ENCODE measurements at places on chromosomes 4 and X.
A peak's percentile ranks its signal among the peaks of the same experiment; 100 is the strongest.

DNA sequence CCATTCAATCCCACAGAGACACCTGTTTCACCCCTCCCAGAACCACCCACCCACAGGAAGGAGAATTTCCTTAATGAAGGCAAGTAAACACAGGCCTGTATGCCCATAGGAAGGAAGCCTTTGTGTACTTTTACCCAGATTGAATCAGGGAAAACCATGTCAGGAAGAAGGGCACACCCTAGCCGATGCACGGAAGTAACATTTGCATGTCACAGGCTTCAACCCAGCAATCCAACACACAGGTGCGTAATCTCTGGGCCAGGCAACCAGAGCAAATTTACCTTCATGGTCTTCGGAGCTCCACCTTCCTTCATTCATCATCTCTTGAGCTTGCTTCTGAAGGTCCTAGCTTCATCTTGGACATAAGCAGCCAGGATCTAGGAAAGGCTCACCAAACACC is 206.3 kb downstream of the SHROOM3 start:
- no peak for DNase-seq

DNA sequence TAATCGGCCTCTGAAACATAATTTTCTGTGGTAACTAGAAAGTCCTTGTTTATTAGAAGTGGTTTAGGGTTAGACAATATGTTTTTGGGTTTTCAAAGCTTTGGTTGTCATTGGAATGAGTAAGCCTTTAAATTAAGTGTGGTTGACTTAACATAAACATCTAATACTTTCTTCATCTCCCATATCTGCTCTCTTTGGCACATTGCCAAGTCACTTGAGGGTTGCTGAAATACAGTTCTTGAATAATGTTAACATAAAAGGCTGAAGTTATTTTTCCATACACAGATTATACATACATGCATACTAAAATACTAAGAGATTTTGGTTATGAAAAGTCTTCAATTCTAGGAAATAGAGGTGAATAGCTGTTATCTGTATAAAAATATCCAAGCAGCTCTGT is 241.7 kb upstream of the BMP3 start:
- DNase-seq: peak; percentile 1

DNA sequence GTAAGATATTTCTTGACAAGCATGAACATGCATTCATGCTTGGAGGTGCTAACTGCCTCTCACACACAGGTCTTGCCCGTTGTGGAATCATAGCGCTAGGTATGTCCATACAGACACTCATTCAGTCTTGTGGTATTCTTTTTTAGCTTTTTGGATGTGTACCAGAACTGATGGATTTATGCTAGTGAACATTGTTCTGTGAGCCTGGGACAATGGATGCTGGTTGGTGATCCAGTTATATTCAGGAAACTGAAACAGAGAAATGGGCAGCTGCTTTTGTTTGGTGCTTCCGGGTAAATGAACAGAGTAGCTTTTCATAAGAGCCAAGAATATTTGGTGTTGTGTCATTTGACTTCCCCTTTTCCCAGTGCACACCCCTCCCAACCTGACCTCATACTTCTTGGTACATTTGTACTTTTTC is 78.9 kb upstream of the SLC4A4 start:
- DNase-seq: no peak

DNA sequence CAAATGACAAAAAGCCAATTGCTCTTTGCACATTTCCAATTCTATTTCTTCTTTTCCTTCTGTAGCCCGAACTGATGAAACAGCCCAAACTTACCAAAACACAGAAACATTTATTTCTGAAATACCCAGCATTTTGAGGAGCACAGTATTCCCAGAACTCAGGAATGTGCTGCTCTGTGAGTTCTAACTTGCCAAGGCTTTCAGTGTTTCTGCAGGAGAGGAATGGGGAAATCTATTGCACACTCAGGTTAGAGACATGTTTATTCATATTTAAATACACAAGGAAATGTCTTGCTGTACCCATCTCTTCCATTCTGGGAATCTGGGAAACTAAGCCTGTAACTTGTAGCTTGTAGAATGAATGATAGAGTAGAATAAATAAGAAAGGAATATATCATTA is 10.7 kb downstream of the TMPRSS11D start:
- no peak for DNase-seq

DNA sequence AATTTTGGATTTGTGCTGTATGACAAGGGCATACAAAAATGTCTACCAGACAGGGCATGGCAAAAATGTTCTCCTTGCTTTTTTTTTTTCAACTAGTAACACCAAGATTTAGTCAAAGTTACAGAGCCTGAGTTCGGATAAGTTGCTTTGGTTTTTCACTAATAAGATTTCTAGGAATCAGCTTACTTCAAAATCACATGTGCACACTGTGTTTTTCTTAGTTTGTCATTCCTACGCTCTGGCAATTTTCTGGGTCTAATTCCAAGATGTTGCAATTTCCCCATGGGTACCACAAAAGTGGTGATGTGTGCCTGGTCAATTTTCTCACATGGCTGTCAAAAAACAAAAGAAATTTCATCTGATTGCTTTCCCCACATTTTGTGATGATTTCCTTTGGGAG is 6.3 kb downstream of the C1QTNF7 start:
- no peak for DNase-seq

- DNase-seq: no peak
Measured at GRCh38 chr4:180455226-180455625, 1788.0 kb upstream of the TENM3 start.

DNA sequence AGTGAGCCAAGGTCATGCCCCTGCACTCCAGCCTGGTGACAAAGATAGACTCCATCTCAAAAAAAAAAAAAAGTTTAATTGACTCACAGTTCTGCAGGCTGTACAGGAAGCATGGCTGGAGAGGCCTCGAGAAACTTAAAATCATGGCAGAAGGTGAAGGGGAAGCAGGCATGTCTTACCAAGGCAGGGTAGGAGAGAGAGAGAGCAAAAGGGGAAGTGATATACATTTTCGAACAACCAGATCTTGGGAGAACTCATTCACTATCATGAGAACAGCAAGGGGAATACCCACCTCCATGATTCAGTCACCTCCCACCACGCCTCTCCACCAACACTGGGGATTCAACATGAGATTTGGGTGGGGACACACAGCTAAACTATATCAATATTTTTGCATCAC is 315.2 kb upstream of the HTR2C start:
- DNase-seq: no peak

DNA sequence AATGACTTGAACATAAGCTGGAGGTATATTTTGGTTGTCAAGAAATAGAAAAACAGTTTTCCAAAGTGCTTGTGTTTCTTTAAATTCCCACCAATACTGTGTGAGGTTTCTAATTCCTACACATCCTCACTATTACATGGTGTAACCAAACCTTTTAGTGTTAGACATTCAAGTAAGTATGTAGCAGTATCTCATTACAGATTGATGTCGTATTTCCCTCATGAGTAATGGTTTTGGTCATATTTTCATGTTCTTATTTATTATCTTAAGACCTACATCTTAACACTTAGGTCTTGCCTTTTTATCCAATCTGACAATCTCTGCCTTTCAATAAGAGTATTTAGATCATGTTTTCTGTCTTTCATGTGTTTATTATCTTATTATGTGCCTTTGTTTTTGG is 253.7 kb upstream of the ANXA10 start:
- DNase-seq: no peak

GRCh38 chr4:27973056-27973455 is 1112.4 kb downstream of the STIM2 start:
- no peak for DNase-seq

- no peak for DNase-seq
Measured at GRCh38 chr4:164550989-164551712, 202.8 kb upstream of the SMIM31 start.

DNA sequence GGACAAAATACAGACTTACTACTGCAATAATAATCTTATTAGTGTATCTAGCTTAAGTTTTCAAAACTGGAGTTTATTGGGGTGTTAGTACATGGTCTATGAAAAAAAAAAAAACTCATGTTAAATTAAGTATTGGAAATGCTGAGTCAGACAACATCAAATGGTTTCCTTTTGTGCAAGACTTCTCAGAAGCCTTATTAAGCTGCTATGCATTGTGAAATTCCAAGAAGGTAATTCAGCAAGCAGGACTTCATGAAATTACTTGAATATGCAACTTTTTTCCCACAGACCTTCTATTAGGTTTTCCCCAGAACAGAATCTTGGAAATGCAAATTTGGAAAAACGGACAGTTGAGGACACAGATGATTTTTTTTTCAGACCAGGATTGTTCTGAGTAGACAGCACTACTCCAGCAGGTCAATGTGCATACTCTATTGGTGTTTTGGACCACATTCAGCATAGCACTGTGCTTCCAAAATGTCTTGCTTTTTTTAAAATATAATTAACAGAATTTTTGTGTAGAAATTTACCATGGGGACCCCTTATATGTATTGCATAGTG is 568.8 kb upstream of the TENM3 start:
- no peak for DNase-seq

GRCh38 chr4:145446184-145446583 is 35.5 kb upstream of the SMAD1 start:
- no peak for DNase-seq

DNA sequence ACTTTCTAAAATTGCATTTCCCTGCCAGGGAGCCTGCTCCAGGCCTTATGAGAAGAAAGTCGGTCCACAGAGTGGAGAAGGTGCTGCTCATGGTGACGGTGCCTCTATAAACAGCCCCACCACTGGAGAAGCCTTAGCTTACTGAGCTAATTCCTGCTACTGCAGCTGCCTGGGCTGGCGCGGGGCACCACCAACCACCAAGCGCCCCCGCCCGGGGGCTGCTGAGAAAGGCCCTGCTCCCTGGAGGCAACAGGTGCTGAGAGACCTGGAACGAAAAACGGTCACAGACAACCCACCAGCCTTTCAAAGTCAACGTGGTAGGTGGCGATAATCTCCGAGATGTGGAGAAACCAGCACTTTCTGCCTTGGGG is 2.9 kb downstream of the HCFC1 start:
- peak; percentile 68 for DNase-seq

GRCh38 chrX:34275699-34276098 is 143.6 kb upstream of the FAM47A start:
- no peak for DNase-seq

DNA sequence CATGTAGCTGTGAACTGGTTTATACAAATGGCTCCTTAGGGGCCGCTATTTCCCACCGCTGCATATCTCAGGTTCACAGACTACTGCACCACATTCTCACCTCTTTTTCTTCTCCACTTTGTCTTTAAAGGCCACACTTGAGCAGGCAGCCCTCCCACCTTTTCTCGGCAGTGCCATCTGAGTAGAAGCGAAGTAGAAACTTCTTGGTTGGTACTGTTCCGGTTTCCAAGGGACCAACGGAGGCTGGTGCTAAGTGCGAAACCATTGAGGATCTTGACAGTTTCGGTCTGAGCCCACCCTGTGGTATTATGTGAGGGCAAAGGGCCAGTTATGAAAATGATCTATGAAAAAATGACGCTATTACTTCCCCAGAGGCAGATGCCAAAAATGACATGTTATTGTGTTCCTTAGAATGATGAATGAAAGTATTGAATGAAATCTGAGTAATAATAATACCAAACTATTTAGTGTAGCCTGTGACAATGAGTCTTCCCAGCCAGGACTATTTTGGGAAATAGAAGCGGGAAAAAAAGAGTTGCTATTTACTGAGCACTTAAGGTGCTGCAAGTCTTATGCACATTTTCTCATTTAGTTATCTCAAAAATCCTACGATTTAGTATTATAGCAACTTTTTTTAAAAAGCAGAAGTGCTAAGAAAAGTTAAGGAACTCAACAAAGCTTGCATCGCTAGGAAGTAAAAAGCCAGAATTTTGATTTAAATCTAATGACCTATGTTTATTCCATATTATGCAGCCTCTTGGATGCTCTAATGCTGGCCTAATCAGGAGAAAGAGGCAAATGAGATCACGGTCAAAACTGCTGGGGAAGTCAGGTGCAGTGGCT is 29.6 kb upstream of the CHRNA9 start:
- DNase-seq: peak; percentile 62

- no peak for DNase-seq
Measured at GRCh38 chr4:175035905-175036304, 117.7 kb downstream of the ADAM29 start.

GRCh38 chr4:8108261-8108660 is 50.4 kb downstream of the ABLIM2 start:
- DNase-seq: no peak

GRCh38 chr4:27684610-27685011 is 824.0 kb downstream of the STIM2 start:
- DNase-seq: no peak

GRCh38 chrX:66680451-66680850 is 41.6 kb upstream of the EDA2R start:
- DNase-seq: no peak

- no peak for DNase-seq
Measured at GRCh38 chr4:25809996-25810395, 52.8 kb downstream of the SEL1L3 start.

GRCh38 chrX:103214870-103215424 is at the start of gene BEX4:
BEX4 (plus strand) TSS chrX:103215108; CDS start chrX:103216154, 1,046 bp downstream.
- peak; percentile 85 for DNase-seq

GRCh38 chrX:100085846-100086245 is 324.2 kb downstream of the PCDH19 start:
- no peak for DNase-seq

GRCh38 chr4:38453253-38453881 is 210.6 kb upstream of the KLF3 start:
- no peak for DNase-seq

GRCh38 chrX:135605906-135606305 is 85.4 kb downstream of the INTS6L start:
- no peak for DNase-seq

GRCh38 chr4:153421941-153422340 is 44.2 kb upstream of the TMEM131L start:
- no peak for DNase-seq

GRCh38 chr4:184911310-184911709 is 85.5 kb upstream of the ACSL1 start:
- no peak for DNase-seq
